ENCODE measurements at places on chromosomes 7 and 10.
A peak's percentile ranks its signal among the peaks of the same experiment; 100 is the strongest.

GRCh38 chr7:132520591-132521280 lies 55.5 kb downstream of the PLXNA4 start:
- no peak for DNase-seq

DNA sequence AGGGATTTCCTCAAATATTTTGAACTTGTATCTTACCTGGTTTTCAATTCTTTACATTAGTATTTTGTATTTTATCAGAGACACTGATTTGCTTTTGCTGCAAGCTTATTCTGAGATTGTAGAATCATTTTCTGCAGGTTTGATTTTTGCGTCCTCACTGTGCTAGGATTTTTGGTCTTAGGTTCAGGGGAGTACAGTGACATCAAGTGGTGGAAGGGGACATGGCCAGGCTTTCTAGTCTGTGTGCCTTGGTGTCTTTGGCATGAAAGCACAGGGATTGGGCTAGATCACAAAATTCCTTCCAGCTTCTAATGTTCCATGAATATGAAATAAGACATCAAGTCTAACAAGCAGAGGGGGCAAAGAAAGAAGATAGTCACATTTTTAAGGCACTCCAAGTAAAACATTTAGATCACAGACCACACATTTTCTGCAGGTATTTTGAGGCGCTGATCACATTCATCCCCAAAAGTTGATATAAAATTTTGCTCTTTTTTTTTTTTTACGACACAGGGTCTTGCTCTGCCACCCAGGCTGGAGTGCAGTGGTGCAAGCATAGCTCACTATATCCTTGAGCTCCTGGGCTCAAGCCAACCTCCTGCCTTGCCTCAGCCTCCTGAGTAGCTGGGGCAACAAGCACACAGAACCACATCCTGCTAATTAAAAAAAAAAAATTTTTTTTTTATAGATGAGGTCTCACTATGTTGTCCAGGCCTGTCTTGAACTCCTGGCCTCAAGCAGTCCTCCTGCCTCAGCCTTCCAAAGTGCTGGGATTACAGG lies 124.4 kb downstream of the PON1 start:
- peak; percentile 41 for DNase-seq

- no peak for DNase-seq
These were observed 41.4 kb upstream of the MPP7 start for GRCh38 chr10:28343987-28344895.

- no peak for DNase-seq
These were observed 540.7 kb downstream of the CALN1 start for GRCh38 chr7:71871446-71871845.

GRCh38 chr10:74388801-74389200 lies 237.8 kb downstream of the ADK start:
- no peak for DNase-seq

GRCh38 chr7:18384491-18385143 lies 110.9 kb upstream of the HDAC9 start:
- DNase-seq = no peak

GRCh38 chr7:128110641-128111364 lies 79.6 kb upstream of the LRRC4 start:
- no peak for DNase-seq
